Anterior cingulate cortex (tissue), 58 donors: ENCODE measurements at places on chromosomes 6 and 20.

DNA sequence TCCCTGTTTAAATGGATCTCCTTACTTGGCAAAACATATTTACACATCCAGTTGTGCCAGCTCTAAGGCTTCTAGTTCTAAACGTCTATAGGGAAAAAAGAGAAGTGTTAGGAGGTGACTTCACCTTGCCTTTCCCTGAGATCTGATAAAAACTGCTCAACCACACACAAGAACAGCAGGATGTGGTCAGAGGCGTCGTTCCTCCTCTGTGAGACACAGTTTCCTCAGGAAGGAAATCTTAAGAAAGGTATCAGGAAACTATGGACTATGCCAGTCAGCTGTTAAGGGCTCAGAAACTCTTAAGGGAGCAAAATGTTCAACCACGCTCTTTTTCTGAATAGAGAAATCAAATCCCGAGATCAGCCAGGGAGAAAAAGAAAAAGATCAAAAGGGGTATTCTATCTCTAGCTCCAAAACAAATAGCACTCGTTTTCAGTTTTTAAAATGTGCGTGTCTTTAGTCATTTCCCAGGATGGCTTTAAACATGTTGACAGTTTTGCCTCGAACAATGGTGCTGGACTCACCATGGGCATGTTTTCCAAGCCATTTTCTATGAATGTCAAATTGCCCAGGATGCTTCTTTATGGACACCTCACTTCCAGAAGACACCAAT, 154.5 kb downstream of the HACE1 start:
- no peak for DNase-seq

GRCh38 chr20:1187605-1188171, 2.9 kb upstream of the TMEM74B start:
- no peak for DNase-seq

- no peak for DNase-seq
Measured at GRCh38 chr20:38164069-38164468, 1.0 kb downstream of the TGM2 start.

DNA sequence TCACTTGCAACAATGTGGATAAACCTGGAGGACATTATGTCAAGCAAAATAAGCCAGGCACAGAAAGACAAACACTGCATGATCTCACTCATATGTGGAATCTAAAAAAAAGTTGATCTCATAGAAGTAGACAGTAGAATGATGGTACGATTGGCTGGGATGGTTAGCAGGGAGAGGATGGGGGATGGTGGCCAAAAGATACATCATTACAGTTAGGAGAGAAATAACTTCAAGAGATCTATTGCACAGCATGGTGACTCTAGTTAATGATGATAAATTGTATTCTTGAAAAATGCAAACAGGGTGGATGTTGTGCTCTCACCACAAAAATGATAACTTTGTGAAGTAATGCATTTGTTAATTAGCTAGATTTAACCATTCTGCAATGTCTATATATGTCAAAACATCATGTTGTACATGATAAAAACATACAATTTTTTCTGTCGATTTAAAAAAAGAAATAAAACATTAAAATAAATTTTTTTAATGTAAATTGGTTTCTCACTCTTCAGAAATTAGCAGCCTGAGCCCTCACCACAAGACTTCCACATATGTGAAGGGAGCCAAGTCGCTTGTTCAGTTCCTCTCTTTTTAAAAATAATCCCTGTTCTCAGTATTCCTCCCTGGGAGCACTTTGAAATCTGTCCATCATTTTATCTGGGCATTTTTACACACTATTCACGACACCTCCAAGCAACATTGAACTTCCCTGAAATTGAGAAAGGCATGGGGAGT, 34.2 kb downstream of the PTPRT start:
- no peak for DNase-seq

- DNase-seq = no peak
Measured at GRCh38 chr6:81863123-81863522, 110.6 kb upstream of the TENT5A start.

DNA sequence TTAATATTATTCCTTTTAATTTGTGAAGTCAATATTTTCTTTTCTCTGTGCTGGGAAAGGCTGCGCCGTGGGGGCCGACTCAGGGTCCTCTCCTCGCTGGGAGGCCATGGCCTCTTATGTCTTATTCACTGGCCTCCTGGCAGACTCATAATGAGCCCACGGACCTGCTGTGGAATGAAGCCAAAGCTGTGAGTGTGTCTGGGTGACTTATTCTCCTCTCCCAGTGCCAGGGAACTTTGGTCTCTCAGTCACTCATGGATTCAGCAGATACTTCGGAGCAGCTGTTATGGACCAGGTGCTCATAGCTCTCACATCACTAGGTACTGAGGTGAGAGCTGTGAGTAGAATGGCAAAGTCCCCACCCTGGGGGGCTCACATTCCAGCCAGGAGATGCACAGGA, 297.6 kb downstream of the CDH26 start:
- no peak for DNase-seq

- DNase-seq = no peak
Measured at GRCh38 chr20:13552061-13552460, 86.7 kb downstream of the TASP1 start.

DNA sequence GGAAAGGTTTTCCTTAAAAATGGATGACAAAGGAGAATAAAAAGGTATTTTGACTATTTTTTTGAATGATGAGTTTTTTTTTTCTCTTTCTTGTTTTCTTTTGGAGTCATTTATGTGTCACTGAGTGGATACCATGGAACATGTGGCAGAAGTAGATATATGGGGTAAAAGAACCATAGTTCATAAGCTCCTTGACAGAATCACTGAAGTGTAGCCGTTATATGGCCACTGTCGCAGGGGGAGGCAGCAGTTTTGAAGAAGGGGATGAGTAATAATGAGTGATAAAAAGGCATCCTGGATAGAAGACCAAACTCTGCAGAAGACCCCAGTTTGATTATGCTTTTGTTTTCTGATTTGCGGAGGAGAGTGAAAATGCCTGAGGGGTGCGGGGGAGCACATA, 15.5 kb downstream of the PTPN1 start:
- no peak for DNase-seq

DNA sequence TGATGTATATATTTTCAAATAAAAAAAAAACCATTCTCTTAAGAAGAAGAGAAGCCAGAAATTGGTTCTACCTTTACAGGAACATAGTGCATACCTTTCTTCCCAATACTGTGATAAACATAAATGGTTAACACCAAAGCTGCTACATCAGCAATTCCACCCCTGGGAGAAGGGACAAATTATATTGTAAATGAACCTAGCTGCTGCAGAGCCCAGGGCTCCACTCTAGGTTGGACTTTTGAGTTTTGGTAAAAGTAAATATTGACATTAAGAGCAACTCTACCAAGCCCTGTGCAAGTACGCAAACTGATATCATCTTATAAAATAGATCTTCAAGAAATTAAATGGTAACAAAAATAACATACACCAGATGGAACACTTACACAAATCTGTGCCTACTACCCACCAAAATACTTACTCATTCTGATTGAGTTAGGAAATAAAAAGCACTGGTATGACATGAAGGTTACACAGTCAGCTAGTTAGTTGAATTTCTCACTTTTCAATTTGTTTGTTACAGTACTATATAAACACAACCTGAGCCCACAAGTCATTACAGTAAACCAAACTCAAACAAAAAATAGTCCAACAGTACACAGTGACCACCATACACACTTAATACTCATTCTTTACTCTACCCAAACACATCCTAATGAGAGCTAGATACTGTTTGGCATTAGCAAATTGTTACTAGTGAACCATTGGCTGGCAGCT, 223.3 kb upstream of the HEY2 start:
- DNase-seq = no peak

- DNase-seq = no peak
Measured at GRCh38 chr20:52937591-52938100, 34.5 kb upstream of the TSHZ2 start.

- no peak for DNase-seq
Measured at GRCh38 chr20:44943828-44944227, 16.4 kb downstream of the TOMM34 start.

GRCh38 chr6:38131527-38131965, 312.0 kb downstream of the ZFAND3 start:
- no peak for DNase-seq

DNA sequence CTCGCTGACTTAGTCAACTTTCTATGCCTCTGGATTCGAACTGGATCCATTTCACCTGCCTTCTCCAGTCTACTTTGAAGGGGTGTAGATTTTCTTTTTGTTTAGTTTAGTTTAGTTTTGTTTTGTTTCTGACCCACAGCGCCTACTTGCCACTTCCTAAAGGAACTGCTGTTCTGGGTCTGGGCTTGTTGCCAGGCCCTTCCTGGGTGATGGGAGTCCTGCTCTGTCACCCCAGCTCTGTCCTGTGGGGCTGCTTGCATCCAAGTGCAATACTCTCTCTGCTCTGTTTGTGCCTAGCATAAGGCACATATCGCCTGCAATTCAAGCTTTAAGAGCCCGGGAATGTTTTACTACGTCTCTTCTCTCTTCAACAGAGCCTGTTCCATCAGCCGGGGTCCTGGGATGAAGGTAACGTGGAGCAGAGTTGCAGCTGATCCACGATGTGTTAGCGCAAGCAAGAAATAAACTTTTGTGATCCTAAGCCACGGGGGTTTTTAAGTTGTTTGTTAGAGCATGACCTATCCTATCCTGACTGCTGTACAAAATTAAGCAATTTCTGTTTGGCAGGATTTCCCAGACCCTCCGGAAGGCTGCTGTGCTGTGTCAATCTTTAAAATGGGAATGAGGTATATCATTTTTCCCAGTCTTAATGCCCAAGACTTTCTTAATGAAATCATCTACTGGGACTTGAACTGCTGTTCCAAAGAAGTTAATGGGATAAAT, 30.9 kb upstream of the TAGAP start:
- DNase-seq = no peak

GRCh38 chr6:22848121-22848520, 278.8 kb downstream of the HDGFL1 start:
- no peak for DNase-seq

DNA sequence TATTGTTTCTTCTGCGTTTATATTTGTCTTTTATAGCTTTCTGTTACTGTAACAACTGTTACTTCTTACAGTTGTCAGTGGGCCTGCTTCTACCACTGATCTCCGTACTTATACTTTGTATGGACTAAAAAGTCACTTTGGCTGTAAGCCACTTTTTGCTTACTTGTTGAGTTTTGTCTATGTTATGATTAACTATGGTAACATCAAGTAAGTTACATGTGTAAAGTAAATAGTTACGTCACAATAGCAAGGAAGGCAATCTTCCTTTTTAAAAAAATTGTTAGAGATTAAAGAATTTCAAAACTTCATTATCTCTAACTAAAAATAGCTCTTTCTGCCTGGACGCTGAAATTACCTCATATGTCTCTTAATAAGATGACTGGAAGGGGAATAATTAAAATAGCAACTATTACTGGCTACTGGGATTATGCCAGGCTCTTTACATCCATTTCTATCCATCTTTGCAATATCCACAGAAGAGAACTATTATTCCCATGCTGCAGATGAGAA, 10.9 kb downstream of the TFB1M start:
- no peak for DNase-seq

GRCh38 chr20:63364801-63365585, 3.8 kb upstream of the CHRNA4 start:
- no peak for DNase-seq

- DNase-seq = no peak
Measured at GRCh38 chr6:166346965-166347364, 4.6 kb upstream of the SFT2D1 start.

- no peak for DNase-seq
Measured at GRCh38 chr6:97282238-97282725, 734 bp downstream of the MMS22L start.

- no peak for DNase-seq
Measured at GRCh38 chr20:20023395-20023794, 6.2 kb downstream of the NAA20 start.

GRCh38 chr6:30544666-30545272, 11.5 kb downstream of the GNL1 start:
- DNase-seq = no peak

DNA sequence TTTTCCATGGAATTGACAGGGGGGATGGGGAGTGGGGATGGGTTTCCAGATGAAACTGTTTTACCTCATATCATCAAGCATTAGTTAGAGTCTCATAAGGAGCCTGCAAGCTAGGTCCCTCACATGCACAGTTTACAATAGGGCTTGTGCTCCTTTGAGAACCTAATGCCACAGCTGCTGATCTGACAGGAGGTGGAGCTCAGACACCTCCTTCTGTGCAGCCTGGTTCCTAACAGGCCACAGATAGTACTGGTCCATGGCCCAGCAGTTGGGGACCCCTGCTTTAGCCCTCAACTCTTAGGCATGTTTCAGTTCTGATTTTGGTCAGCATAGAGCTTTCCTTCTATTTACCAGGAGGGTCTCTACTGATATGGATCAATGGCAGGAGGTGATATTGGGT, 251.6 kb downstream of the LAMA2 start:
- DNase-seq = no peak

DNA sequence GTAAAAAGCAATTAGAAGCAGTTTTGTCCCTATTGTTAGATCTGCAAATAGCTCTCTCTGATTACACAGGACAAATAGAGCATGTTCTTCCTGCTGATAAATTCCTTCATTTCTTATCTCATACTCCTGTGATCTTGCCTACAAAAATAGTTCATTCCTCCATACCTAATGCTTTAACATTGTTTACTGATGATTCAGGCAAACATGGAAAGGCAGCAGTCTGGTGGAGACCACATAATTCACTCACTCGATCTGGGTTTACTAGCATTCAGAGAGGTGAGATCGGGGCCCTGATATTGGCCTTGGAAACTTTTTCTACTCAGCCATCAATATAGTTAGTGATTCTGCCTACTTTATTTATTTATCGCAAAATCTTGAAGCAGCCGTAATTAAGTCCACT, 20.2 kb downstream of the HLA-DPA1 start:
- no peak for DNase-seq

GRCh38 chr6:41470029-41470330, 76.2 kb upstream of the FOXP4 start:
- DNase-seq = no peak

- DNase-seq = no peak
Measured at GRCh38 chr6:143773506-143774150, 69.5 kb upstream of the LTV1 start.

DNA sequence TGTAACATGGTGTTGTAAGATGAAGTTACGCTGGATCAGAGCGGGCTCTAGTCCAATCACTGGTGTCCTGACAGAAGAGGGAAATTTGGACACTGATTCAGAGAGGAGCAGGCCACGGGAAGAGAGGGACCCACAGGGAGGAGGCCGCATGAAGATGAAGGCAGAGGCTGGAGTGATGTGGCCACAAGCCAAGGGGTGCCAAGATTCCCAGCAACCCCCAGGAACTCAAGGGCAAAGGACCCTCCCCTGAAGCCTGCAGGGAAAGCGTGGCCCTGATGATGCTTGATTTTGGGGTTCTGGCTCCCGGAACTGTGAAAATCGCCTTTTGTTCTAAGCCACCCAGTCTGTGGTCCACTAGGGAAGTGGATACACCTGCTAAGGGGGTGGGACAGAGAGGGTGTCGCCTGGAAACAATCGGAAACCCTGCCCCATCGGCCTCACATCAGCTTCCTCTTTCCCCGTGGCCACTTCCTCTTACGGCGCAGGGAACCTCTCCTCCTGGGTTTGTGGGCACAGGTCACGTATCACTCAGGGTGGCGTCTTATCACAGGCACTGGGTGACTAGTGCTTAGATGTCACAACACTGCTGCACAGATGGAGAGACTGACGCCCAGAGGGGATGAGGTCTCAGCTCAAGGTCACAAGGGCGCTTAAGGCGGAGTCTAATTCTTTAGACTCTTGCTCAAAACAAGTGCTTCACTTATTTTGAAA, 58.0 kb downstream of the SULF2 start:
- DNase-seq = no peak

- DNase-seq = no peak
Measured at GRCh38 chr6:155693573-155694418, 238.2 kb upstream of the NOX3 start.
